ENCODE measurements at places on chromosomes 7 and 10.

GRCh38 chr10:17430647-17431355 lies 23.6 kb downstream of the ST8SIA6 start:
- DNase-seq: peak; percentile 85

GRCh38 chr7:89123871-89124270 lies 328.3 kb upstream of the TEX47 start:
- DNase-seq: no peak

GRCh38 chr10:132363376-132363775 lies 31.4 kb downstream of the LRRC27 start:
- DNase-seq: no peak

DNA sequence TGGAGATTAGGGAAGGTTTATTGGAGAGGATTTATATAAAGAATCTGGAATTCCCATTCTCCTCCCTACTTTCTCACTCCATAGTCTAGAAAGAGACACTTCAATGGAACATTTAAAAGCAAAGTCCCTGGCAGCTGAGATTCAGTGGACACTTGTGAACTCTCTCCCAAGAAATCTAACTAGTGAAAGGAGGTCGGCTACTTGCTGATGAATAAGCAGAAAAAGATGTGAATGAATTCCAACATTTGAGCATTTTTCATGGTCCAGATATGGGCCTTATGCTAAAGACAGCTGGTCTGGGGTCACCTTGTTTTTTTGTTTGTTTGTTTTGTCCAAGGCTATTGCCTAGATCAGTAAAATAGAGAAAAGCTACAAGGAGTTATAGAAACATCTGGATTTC lies 141.1 kb upstream of the LRRTM3 start:
- no peak for DNase-seq

DNA sequence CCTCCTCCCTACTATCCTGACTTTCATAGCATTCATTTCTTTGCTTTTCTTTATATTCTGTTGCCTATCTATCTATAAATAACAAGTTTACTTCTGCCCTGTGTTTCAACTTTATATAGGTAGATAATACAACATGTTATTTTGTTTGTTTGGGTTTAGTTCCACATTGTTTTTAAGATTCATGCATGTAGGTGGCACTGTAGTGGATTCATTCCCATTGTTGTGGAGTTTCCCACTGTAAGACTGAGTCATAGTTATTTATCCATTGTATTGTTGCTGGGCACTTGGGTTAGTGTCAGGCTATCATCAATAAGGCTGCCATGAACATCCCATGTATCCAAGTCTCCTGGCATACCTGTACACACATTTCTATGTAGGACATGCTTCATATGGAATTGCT lies 127.7 kb downstream of the ARHGAP22 start:
- no peak for DNase-seq

DNA sequence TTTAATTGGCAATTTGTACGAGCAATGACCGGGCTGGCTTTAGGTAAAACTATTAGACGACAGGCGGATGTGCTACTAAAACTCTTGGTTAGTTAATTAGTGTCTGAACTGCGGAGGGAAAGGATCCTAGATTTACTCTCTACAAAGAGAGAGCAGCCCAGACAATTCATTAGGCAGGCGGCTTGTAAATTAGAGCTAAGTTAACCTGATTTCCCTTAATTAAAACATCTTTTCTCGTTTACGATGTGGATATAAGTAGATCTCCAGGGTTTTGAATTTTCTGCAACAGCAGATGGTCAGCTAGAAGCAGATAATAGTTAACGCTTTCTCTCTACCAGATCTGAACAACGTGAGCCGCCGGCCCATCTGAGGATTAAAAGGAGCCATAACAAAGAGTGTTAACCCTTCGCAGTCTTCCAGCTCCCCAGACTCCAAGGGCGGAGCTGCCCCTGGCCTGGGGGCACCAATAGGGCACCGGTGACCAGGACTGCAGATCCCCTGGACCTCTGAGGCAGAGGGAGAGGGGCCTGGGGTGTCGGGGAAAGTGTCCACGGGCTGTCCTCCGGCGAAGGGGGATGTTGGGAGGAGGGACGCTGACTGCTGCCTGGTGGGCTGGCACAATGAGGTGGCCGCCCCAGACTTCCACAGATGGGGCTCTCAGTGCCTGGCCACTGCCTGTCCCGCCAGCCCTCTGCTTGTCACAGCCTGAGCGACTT lies 6.3 kb upstream of the UNCX start:
- DNase-seq: no peak
